ENCODE measurements at places on chromosomes 13 and 19.

DNA sequence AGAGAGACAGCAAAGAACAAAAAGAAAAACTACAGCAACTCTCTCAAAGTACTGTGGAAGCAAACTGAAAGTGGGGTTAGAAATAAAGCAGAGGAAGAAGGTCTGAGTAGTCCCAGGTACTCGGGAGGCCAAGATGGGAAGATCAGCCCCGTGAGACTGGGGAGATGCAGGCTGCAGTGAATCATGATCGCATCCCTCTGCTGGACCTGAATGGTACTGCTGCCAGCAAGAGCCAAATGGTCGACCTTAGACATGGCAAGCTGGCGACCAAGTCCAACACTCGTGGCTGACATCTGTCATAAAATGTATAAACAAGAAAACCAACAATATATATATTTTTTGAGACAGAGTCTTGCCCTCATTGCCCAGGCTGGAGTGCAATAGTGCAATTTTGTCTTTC is 33.7 kb upstream of the ZNF724 start:
- peak; percentile 45 for DNase-seq
- H3K36me3 ChIP-seq: no peaks in the 10 kb centered on the region
- H3K4me1 ChIP-seq: no peaks in the 10 kb centered on the region
- no peak overlapping the region for H3K27ac ChIP-seq

DNA sequence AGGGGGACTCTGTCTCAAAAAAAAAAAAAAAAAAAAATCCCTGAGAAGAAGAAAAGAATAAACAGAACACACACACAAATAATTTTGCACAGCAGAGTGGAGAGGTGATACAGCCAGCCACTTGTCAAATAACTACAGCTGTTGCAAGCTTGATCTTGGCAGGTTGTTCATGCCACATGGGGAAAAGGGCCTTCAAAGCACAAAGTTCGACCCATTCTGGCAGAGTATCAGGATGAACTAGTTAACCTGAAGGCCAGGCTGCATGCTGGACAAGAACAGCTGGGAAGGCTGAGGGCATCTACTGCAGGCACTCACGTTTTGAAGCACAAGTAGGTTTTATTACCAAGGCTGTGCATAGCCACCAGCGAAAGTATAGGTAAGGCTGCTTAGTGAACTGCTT is 104.1 kb downstream of the KCTD15 start:
- peaks cover 4% of the 10 kb centered on the region for H3K4me1 ChIP-seq
- H3K4me3 ChIP-seq: no peak overlapping the region
- no peak for DNase-seq
- H3K36me3 ChIP-seq: no peaks in the 10 kb centered on the region
- H3K27ac ChIP-seq: no peak overlapping the region

DNA sequence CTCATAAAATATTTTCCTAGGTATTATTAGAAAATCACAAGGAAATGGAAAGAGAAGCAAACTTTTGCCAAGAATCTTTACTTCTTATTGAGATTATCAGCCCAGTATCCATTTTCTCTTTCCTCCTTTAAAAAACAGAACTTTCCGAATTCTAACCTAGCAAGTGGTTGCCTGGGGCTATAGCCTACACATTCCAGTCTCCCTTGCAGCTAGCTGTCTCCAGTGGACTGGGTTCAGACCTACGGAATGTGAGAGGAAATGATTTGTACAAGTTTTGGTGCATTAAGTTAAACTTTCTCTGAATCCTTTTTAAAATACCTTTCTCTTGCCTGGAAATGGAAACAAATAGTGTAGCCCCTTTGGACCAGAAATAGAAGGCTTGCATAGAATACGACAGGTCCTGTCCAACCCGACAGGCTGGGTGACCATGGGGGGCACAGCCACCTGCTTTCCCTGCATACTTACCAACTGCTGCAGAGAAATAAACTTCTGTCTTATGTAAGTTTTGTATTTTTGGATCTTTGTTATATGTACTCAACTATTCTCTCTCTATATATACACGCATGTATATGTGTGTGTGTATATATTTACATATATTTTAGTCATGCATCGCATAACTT is 185.9 kb downstream of the NALCN start:
- no peak overlapping the region for H3K27ac ChIP-seq
- H3K4me1 ChIP-seq: no peaks in the 10 kb centered on the region
- no peak overlapping the region for H3K4me3 ChIP-seq
- no peaks in the 10 kb centered on the region for H3K36me3 ChIP-seq
- DNase-seq: no peak

GRCh38 chr13:111511805-111512504 is 191.5 kb downstream of the TEX29 start:
- no peaks in the 10 kb centered on the region for H3K4me1 ChIP-seq
- no peak overlapping the region for H3K4me3 ChIP-seq
- H3K27ac ChIP-seq: no peak overlapping the region
- no peaks in the 10 kb centered on the region for H3K27me3 ChIP-seq
- no peaks in the 10 kb centered on the region for H3K36me3 ChIP-seq

DNA sequence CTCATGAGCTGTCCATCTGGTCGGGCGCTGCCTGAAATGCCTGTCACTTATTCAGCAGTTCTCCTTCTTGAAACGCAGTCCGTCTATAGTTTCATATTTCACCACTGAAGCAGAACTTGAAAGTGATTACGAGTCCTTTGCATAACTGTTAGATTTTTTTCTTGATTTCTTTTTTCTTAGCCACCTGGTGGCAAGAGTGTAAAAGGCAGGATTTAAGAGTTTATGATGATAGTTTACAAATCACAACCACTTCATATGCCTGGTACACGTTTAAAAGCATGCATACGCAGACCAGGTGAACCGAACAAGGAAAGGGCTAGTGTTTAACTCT is 45.8 kb downstream of the GGACT start:
- no peak overlapping the region for H3K4me3 ChIP-seq
- H3K27me3 ChIP-seq: no peaks in the 10 kb centered on the region
- H3K36me3 ChIP-seq: peaks cover 7% of the 10 kb centered on the region

GRCh38 chr19:10112037-10112761 is 706 bp downstream of the P2RY11 start:
- peaks cover 75% of the 10 kb centered on the region for H3K36me3 ChIP-seq
- H3K4me1 ChIP-seq: peaks cover 10% of the 10 kb centered on the region
- no peak overlapping the region for H3K27ac ChIP-seq
- H3K4me3 ChIP-seq: no peak overlapping the region

DNA sequence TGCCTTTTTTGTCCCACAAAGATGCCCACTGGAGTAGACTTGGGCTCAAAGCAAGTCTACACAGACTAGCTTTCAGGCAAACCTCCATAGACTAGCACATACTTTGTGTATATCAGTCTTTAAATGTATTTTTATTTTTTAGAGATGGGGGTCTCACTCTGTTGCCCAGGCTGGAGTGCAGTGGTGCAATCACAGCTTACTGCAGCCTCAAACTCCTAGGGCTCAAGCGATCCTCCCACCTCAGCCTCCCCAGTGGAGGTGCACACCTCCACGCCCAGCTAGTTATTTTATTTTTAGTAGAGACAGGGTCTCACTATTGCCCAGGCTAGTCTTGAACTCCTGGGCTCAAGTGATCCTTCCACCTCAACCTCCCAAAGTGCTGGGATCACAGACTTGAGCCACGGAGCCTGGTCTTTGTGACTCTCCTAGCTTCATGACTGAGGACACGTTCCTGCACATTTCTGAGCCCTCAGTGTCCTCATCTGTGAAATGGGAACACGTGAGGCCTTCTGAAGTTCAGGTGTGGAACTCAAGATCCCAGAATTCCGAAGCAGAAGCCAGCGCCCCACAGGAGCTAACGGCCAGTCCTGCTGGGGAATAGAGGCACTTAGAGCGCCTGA is 5.1 kb upstream of the TPM4 start:
- peaks cover 67% of the 10 kb centered on the region for H3K4me1 ChIP-seq
- H3K36me3 ChIP-seq: peaks cover 12% of the 10 kb centered on the region
- H3K27me3 ChIP-seq: no peaks in the 10 kb centered on the region

- no peaks in the 10 kb centered on the region for H3K36me3 ChIP-seq
- H3K4me1 ChIP-seq: no peaks in the 10 kb centered on the region
- H3K27ac ChIP-seq: no peak overlapping the region
- no peak overlapping the region for H3K4me3 ChIP-seq
Measured at GRCh38 chr13:60094385-60095088, 69.2 kb downstream of the DIAPH3 start.

DNA sequence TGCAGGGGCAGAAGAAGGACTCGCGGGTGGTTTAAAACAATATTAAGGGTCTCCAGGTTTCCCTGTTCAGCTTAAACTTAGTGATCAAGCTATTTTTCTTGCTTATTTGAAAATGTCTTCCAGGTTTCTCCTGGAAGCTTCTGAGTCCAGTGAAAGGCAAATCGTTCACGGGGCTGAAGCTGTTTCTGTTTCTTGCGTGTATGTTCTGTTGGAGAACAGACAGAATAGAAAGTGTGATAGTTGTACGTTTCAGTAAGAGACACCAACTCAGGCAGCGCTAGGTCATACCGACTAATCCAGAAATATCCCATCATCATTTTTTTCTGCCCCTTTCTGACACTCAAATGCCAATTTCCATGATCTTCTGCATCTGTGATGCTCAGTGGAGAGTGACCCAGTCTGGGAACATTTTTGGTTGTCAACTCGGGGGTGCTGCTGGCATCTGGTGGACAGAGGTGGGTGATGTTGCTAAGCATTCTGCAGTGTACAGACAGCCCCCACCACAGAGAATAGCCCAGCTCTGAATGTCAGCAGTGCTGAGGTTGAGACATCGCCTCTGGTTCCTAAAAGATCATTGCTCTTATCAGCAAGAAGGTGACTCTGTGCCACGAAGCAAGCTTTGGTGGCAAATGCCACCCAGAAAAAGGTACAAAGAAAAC is 4.3 kb downstream of the KLF2 start:
- peak overlapping the region; percentile 96 for H3K4me3 ChIP-seq
- peaks cover 23% of the 10 kb centered on the region for H3K36me3 ChIP-seq
- H3K4me1 ChIP-seq: peaks cover 56% of the 10 kb centered on the region

DNA sequence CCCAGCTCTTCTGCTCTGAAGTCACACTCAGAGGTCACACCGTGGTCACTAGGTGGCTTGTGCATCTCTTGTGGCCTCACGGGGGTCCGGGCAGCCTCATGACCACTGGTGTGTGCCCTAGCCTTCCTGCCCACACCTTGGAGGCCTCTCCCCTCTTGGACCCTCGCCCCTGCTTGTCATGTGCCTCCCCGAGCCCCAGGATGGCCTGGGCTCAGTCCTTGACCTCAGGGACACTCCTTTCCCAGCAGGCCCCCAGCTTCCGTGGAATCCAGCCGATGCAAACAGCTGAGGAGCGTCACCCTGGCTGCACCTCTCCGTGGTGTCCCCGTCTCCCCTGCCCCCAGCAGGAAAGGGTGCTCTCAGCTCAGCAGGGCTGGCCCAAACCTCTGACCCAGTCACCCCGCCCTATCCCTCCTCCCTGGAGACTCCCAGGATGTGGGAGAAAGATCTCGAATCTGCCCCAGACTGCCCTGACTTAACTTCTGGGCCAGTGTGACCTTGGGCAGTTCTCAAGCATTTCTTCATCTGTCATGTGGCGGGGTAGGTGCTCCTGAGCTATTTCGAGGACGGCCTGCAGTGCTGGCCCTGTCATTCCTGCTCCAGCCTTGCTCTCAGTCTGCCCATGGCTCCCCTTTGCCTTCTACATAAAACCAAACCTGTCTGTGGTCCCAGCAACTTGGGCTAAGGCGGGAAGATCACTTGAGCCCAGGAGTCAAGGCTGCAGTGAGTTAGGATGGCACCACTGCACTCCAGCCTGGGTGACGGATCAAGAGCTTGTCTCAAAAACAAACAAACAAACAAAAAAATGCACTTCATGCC is 4.6 kb upstream of the SLC25A42 start:
- peaks cover 10% of the 10 kb centered on the region for H3K36me3 ChIP-seq
- H3K4me3 ChIP-seq: no peak overlapping the region
- H3K27me3 ChIP-seq: no peaks in the 10 kb centered on the region

DNA sequence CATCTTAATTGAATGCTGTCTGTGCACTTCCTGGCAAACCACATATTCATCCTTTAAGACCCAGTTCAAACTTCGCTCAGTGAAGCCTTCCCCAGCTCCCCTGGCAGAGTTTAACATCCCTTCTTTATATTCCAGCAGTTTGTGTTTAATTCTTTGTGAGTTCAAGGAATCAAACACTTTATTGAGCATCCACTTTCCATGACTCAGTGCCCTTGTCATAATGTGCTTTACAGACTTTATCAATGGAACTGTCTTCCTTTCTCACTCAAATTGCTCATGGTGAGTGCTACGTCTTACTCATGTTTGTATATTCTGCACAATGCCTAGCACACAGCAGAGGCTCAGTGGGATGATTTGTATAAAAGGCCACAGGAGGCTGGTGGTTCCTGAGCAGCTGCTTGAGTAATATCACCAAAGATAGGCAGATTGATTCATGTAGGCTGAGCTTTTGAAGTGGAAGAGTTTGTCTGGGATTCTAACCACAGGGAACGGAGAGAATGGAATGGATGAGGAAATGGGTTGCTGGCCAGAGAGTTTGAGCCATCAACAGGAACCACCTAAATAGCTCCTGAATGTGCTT is 44.2 kb downstream of the SERTM1 start:
- H3K27me3 ChIP-seq: no peaks in the 10 kb centered on the region
- DNase-seq: no peak
- no peak overlapping the region for H3K4me3 ChIP-seq
- no peaks in the 10 kb centered on the region for H3K36me3 ChIP-seq
- no peaks in the 10 kb centered on the region for H3K4me1 ChIP-seq

DNA sequence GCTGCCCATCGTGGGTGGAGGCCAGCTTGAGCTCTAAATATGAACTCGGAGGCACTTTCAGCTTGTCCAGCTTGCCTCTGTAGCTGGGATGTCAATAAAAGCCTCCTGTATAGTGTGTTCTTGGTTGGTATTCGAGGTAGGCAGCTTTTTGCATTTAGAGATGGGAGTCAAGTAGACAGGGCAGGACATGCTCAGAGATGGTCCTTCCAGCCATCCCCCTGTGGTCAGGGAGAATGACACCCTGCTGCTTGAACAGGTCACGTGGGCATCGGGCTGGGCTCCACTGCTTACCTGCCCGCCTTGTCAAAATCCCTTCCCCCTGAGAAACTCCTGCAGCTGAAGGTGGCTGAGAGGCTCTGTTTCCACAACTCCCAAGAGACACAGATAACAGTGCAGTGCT is 302.5 kb downstream of the ZNF536 start:
- no peak for DNase-seq
- no peaks in the 10 kb centered on the region for H3K27me3 ChIP-seq
- no peak overlapping the region for H3K27ac ChIP-seq

- no peak for DNase-seq
- H3K4me3 ChIP-seq: no peak overlapping the region
- no peaks in the 10 kb centered on the region for H3K4me1 ChIP-seq
- peak overlapping the region; percentile 19 for H3K27ac ChIP-seq
Measured at GRCh38 chr13:113905942-113906341, 42.1 kb upstream of the GAS6 start.

- peaks cover 49% of the 10 kb centered on the region for H3K4me1 ChIP-seq
- H3K36me3 ChIP-seq: peaks cover 11% of the 10 kb centered on the region
- H3K27ac ChIP-seq: peak overlapping the region; percentile 89
- H3K27me3 ChIP-seq: no peaks in the 10 kb centered on the region
- no peak for DNase-seq
Measured at GRCh38 chr13:80339563-80339911, 1.4 kb downstream of the SPRY2 start.

GRCh38 chr13:76885203-76886004 is 801 bp downstream of the KCTD12 start:
- H3K4me1 ChIP-seq: peaks cover 24% of the 10 kb centered on the region
- no peaks in the 10 kb centered on the region for H3K36me3 ChIP-seq
- peak overlapping the region; percentile 69 for H3K4me3 ChIP-seq
- peak overlapping the region; percentile 87 for H3K27ac ChIP-seq
- H3K27me3 ChIP-seq: no peaks in the 10 kb centered on the region
- DNase-seq: peak; percentile 73

GRCh38 chr19:5262721-5263120 is 77.9 kb downstream of the PTPRS start:
- H3K27me3 ChIP-seq: no peaks in the 10 kb centered on the region
- H3K36me3 ChIP-seq: peaks cover 63% of the 10 kb centered on the region
- DNase-seq: no peak

Measured in tibial artery (tissue), 4 donors.